Left lung (tissue), 14 donors: ENCODE measurements at places on chromosomes 16 and 17. TPM values are rescaled to one million over a fixed set of nuclear protein-coding genes. Genes with fewer than 3 reads are reported as not detected.

DNA sequence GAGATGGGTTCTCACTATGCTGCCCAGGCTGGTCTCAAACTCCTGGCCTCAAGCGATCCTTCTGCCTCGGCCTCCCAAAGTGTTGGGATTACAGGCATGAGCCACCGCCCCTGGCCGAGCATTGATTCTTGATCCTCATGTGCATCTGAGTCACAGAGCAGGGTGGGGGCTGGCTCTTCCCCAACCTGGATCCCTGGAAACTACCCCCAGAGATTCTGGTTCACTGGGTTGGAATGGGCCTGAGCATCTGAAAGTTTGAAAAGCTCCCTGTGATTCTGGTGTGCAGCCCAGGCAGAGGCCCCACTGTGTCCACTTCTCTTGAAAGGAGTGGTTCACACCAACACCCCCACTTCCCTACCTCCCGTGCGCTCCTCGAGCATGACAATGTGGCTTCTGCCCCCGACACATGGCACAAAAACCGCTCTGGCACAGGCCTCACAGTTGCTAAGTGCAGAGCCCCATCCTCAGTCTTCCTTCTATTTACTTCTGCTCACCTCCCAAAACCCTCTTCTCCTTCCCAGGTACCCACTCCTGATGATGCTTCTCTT, 4.6 kb downstream of the QPRT start:
- DNase-seq: no peak

DNA sequence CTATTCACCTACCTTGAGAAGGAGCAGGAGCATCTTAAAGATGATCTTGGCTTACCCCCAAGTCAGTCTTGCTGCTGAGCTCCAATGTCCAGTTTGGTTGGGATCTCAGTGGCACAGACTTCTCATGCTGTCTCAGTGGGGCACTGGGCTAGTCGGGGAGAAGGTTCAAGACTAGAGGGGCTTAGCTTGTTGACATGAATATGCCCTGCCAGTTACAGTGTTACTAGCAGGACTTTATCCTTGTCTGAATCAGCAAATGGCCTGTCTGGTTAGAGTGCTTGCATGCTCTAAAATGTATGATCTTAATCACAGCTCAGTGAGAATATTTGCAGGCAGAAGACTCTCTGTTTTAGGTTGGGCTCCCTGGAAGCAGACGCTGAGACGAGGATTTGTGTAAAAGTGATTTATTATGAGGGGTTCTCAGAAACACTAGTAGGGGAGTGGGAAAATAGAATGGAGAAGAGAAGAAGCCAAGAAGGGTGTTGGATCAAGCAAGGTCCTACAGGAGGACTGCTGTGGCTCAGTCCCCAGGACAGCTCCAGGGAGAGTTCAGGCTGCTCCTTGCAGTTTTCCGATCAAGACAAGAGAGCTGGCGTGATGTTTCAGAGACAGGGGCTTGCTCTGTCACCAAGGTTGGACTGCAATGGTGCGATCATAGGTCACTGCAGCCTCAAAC, 150.4 kb upstream of the HS3ST2 start:
- DNase-seq: no peak

GRCh38 chr17:10217916-10218315, 19.5 kb upstream of the GAS7 start:
- no peak for DNase-seq

DNA sequence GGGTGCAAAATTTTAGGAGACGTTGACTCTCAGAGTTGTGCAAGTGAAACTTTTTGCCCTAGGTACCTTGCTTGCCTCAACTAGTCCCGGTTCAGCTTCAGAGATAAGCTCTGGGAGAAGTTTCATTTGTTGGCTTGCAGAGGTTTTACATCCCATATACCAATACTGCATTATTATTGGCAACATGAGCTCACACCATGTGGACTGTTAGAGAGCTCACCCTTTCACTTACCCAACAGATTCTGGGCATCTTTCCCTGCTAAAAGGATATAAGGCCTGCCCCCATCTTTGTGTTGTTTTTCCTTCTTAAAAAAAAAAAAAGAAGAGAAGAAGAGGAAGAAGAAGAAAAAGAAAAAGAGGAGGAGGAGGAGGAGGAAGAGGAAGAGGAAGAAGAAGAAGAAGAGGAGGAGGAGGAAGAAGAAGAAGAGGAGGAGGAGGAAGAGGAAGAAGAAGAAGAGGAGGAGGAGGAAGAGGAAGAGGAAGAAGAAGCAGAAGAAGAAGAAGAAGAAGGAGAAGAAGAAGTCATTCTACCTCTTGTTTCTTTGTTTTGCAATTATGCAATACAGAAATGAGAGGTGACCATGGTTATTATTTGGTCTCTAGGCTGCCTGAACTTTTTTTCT, 292.6 kb upstream of the IRX3 start:
- DNase-seq: no peak

SCPEP1 gene
- 52.1 TPM for polyA plus RNA-seq

GRIN2A gene
- polyA plus RNA-seq: 0.40 TPM
